PC-9 (cell line): ENCODE measurements at places on chromosomes 5 and 9.

DNA sequence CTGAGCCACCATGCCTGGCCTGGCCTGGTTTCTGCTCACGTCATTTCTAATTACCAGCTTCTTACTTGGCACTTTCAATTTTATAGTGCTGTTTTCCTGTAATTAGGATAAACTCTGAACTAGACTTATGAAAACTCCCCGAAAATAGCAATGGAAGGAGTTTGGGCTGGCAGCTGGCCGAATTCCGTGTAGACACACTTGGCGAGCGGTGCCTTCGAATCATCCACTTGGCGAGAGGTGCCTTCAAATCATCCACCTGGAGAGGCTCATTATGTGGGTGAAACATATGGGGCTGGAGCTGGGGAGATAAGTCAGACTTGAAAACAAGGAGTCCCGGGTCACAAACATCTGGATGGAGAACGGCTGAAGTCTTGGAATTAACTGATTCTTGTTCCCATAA, 203.7 kb downstream of the ROR2 start:
- H3K4me1 ChIP-seq, result no peaks in the 10 kb centered on the region
- no peak overlapping the region for H3K27ac ChIP-seq
- no peak overlapping the region for H3K4me3 ChIP-seq
- DNase-seq, result no peak
- H3K36me3 ChIP-seq, result no peaks in the 10 kb centered on the region

DNA sequence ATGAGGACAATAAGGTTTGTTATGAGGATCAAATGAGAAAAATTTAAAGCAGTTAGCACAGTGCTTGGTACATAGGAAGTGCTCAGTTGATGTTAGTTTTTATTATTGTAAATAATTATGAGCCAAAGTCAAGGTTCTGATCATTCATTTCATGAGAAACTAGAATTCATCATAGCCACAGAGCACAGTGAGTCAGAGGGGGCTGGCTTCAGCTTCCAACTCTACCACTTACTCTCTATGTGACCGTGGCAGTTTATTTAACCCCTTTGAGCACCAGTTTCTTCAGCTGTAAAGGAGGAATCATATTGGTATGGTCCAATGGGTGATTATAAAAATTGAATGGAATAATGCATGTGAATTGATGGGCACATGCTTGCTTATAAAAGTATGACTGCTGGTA, 39.4 kb downstream of the KLHL3 start:
- no peaks in the 10 kb centered on the region for H3K27me3 ChIP-seq
- H3K36me3 ChIP-seq, result no peaks in the 10 kb centered on the region
- no peak overlapping the region for H3K27ac ChIP-seq
- H3K4me3 ChIP-seq, result no peak overlapping the region

- H3K4me3 ChIP-seq, result no peak overlapping the region
- no peak overlapping the region for H3K27ac ChIP-seq
- H3K36me3 ChIP-seq, result no peaks in the 10 kb centered on the region
- DNase-seq, result peak; percentile 70
- 0 out of 2 replicates have a peak, but pooled peaks cover 3% of the 10 kb centered on the region for H3K4me1 ChIP-seq
- H3K27me3 ChIP-seq, result no peaks in the 10 kb centered on the region
Measured at GRCh38 chr9:109903515-109904138, 123.6 kb downstream of the PALM2AKAP2 start.

DNA sequence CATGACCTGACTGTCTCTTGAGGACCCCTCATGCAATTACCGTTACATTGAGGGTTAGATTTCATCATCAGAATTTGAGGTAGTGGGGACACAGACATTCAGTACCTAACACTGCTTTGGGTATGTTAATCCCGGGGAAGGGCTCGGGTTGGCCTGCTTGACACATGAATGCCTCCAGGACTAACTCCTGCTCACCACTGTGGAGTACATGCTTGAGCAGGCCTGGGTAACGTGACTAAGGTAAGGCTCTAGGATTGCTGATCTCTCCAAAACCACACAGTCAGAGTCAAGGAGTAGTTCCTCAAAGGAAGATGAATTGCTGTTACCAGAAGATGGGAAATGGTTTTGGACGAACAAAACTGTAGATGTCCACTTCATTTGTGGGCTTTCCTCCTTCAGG, 376.3 kb upstream of the ZNF462 start:
- no peak overlapping the region for H3K27ac ChIP-seq
- no peak overlapping the region for H3K4me3 ChIP-seq
- DNase-seq, result no peak
- H3K4me1 ChIP-seq, result peaks cover 8% of the 10 kb centered on the region
- H3K36me3 ChIP-seq, result no peaks in the 10 kb centered on the region

DNA sequence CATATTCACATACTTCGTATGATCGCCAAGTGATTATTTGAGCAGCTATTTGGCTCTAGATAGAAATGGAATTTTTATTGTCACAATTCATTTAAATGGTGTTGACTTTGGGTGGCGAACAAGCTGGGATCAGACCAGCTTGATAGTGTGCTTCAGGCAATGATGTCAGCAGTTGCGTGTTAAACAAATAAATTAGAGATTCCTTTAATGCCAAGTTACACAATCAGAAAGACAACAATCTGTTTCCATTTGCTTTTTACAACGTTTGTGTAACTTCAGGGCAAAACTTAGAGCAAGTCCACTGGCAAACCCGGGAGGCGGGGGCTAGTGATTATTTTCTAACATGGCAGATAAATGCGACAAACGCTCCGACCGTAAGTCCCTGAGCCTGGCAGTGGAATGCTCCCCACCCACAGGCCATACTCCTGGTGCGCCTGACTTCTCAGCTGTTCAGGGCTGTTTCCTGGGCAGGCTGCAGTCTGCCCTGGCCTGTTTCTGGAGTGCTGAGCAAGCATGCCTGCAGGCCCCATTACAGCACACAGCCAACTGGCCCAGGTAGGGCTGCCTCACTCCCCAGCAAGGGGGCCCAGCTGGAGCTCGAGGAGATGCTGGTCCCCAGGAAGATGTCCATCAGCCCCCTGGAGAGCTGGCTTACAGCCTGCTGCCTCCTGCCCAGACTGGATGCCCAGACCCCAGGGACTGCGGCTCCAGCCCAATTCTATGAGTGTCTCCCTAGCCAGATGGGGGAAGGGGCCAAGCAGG, 88.7 kb downstream of the BASP1 start:
- peak overlapping the region; percentile 38 for H3K27ac ChIP-seq
- peak; percentile 46 for DNase-seq
- no peaks in the 10 kb centered on the region for H3K27me3 ChIP-seq
- H3K36me3 ChIP-seq, result no peaks in the 10 kb centered on the region
- H3K4me3 ChIP-seq, result peak overlapping the region; percentile 40; the same call in 1 of the 2 replicates

DNA sequence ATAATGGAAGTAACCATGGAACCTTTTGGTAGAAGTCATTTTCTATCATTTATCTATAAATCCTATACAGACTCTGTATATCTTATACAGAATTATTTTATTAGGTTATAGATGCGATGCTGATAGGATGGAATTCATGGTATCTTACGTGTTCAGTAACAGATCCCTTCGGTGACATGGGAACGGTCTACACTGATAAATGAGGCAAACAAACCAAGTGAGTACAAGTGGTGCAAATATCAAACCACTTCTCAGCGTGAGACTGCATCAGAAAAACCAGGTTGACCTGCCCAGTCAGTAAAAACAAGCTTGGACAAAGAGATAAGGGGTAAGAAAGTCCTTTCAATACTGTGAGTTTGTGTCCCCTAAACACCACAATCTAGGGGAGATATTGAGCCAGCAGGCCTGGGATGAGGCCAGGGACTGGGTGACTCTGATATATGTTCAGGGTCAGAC, 215.5 kb downstream of the GAPVD1 start:
- no peak overlapping the region for H3K27ac ChIP-seq
- no peak for DNase-seq
- H3K36me3 ChIP-seq, result peaks cover 4% of the 10 kb centered on the region; the same call in 1 of the 2 replicates
- H3K27me3 ChIP-seq, result no peaks in the 10 kb centered on the region
- no peak overlapping the region for H3K4me3 ChIP-seq

DNA sequence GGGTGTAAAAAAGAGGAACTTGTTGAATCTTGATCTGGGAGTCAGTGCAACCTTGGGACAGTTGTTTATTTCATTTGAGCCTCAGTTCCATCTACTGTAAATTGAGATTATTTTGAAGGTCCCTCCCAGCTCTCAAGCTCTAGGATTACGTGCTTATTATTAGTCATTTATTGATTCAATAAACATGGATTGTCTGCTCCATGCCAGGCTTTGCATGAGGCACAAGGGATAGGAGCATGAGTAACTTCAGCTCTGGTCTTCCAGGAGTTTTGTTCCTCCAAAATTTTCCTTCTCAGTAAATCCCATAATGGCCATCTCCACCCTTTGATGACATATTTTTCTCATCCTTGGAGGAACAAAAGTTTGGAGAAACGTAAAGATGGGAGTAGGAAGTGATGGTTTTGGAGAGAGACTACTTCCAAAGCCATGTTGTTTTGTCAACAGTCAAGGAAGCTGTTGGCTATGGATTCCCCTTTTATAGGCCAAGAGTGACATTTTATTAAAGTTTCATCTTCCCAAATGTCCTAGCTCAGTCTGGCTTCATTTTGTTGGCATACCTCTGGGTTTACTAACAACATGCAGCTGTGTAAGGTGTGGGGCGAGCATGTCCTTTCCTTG, 244.6 kb downstream of the DMRT2 start:
- H3K4me3 ChIP-seq, result no peak overlapping the region
- DNase-seq, result no peak
- no peaks in the 10 kb centered on the region for H3K36me3 ChIP-seq
- no peaks in the 10 kb centered on the region for H3K27me3 ChIP-seq
- H3K4me1 ChIP-seq, result no peaks in the 10 kb centered on the region

- DNase-seq, result no peak
- no peaks in the 10 kb centered on the region for H3K27me3 ChIP-seq
- no peaks in the 10 kb centered on the region for H3K4me1 ChIP-seq
- no peaks in the 10 kb centered on the region for H3K36me3 ChIP-seq
- no peak overlapping the region for H3K27ac ChIP-seq
Measured at GRCh38 chr5:60538426-60538825, 161.5 kb downstream of the DEPDC1B start.

GRCh38 chr9:124661271-124661670, 109.8 kb downstream of the NR6A1 start:
- H3K36me3 ChIP-seq, result no peaks in the 10 kb centered on the region
- peak overlapping the region; percentile 94 for H3K27ac ChIP-seq
- no peaks in the 10 kb centered on the region for H3K27me3 ChIP-seq
- peaks cover 36% of the 10 kb centered on the region for H3K4me1 ChIP-seq

DNA sequence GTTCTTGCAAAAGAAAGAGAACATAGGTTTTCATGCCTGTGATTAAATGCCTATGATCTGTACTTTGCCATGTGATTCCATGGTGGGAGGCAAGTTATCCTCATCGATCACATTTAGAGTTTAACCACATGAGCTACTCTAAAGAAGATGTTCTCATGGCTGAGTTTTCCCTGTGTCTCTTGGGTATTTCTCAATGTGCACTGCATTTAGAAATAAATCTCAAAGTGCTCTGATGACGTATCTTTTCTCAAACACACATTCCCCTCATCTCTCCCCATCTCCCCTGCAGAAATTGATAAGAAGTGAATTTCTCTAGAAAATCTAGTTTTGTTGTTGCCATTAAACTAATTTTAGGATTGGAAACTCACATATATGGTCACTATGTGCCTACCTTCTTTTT, 282.2 kb downstream of the SEMA5A start:
- H3K4me3 ChIP-seq, result no peak overlapping the region
- no peaks in the 10 kb centered on the region for H3K4me1 ChIP-seq
- no peaks in the 10 kb centered on the region for H3K27me3 ChIP-seq
- DNase-seq, result no peak
- H3K27ac ChIP-seq, result no peak overlapping the region

- peaks cover 79% of the 10 kb centered on the region for H3K27me3 ChIP-seq
- DNase-seq, result no peak
- H3K36me3 ChIP-seq, result no peaks in the 10 kb centered on the region
- no peak overlapping the region for H3K4me3 ChIP-seq
- no peak overlapping the region for H3K27ac ChIP-seq
Measured at GRCh38 chr5:135605221-135605620, 26.4 kb upstream of the CXCL14 start.

DNA sequence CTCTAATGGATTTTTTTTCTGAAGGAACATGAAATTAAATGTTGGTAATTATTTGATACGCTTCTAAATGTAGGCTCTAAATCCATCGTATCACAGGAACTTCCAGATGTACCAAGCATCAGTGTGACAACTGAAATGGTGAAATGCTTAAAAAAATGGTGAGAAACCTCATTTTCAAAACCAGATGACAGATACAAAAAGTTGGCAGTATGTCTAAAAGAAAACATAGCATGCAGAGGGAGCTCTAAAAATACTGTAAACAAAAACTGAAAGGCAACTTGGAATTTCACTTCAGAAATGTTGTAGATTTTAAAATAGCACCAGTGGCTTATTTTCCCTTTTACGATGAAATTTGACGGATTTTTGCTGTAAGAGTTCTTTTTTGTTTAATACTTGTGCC, 1043.6 kb upstream of the WWC1 start:
- H3K27ac ChIP-seq, result no peak overlapping the region
- H3K4me1 ChIP-seq, result no peaks in the 10 kb centered on the region
- no peak for DNase-seq
- H3K4me3 ChIP-seq, result no peak overlapping the region
- H3K36me3 ChIP-seq, result no peaks in the 10 kb centered on the region

DNA sequence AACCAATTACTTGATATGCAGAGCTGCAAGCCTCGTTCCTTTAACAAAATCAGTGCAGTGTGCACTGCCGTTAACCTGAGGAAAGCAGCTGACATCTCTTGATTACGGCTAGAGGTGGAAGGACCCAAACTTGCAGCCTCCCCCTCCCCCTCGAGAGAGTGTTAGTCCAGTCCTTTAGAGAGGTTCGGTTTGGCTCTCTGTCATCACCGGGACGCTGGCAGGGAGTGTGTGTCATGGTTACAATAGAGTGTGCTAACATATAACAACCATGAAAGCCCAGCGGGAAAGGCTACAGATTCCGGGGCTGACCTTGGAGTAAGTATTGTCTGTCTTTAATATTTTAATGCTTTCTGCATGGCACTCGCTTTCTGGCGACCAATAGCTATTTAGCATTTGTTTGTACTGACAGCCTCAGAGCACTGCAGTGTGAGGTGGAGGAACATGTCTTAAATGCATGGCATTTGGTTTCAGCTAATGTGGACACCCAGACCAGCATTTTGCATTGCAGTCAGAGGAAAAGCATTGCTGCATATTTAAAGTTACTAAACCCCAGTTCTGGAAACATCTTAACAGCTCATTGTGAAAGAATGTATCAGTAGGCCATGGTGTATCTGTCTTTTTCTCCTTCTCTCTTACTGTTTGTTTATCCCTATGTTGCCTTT, 237.5 kb downstream of the CD180 start:
- H3K27me3 ChIP-seq, result no peaks in the 10 kb centered on the region
- peaks cover 47% of the 10 kb centered on the region for H3K4me1 ChIP-seq
- H3K27ac ChIP-seq, result peak overlapping the region; percentile 68
- no peaks in the 10 kb centered on the region for H3K36me3 ChIP-seq
- H3K4me3 ChIP-seq, result no peak overlapping the region

DNA sequence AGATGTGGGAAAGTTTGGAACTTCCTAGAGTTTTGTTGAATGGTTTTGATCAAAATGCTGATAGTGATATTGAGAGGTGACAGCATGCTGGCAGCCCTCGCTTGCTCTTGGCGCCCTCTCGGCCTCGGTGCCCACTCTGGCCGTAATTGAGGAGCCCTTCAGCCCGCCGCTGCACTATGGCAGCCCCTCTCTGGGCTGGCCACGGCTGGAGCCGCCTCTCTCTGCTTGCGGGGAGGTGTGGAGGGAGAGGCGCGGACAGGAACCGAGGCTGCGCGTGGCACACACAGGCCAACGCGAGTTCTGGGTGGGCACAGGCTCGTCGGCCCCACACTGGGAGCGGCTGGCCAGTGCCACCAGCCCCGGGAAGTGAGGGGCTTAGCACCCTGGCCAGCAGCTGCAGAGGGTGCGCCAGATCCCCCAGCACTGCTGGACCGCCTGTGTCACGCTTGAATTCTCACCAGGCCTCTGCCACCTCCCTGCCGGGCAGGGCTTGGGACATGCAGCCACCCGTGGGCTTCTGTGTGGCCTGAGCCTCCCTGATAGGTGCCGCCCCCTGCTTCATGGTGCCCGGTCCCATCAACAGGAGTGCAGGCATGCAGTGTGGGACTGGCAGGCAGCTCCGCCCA, 488.5 kb downstream of the CYLC2 start:
- no peaks in the 10 kb centered on the region for H3K27me3 ChIP-seq
- no peaks in the 10 kb centered on the region for H3K36me3 ChIP-seq
- no peak for DNase-seq
